ENCODE measurements at places on chromosomes 1 and 21.

- no peak for DNase-seq
Measured at GRCh38 chr1:167016100-167016750, 27.1 kb downstream of the MAEL start.

DNA sequence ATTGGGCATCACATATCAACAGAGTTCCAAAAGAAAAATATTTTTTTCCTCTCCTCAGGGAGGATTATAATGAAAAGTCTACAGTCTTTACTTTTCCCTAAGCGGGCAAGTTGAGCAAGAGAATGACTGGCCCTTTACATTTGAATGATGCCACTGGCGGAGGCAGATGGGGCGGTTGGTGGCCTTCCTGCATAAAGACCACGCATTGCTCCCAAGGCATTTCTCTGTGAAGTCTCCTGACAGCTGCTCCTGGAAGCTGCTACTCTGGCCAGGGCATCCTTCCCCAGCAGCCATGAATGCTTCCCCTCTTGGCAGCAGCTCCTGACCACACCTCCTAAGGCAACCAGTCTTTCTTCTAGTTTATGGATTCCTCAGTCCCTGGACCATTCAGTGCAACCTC lies 161.1 kb upstream of the RRP15 start:
- DNase-seq, result no peak

DNA sequence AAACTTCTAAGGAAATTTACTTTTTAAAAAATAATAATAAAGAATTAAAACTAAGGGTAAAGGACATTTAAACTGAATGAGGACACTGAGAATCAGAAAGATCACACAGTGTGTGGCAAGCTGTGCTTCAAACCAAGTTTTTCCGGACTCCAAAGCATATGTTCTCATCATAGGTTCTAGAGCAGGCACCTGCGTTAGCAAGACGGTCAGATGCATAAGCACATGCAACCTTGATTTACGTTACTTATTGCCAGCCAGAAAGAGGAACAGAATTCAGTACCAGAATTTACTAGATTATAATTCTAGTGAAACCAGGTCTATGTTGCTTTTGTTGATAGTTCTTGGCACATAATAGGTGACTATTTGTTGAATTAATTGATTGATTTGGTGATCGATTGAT lies 6.2 kb upstream of the LBR start:
- DNase-seq, result no peak

- no peak for DNase-seq
Measured at GRCh38 chr1:109658533-109659042, 2.7 kb downstream of the GSTM4 start.

DNA sequence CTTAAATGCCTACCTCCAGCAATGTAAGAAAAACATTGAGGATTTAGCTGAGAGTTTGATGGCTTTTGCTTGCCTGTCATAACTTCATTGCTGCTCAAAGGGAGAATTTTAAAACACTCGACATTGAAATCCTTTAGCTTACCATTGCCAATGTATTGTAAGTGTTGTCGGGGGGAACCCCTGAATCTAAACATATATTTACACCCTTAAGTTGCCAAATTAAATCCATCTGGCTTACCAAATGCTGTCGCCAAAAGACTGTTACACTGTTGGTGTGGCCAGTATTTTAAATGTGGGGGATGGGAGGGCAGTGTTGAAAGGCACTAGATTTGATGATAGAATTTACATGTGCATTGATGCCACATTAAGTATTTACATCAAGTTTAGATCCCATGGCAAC lies 24.9 kb upstream of the C1orf105 start:
- DNase-seq, result no peak

GRCh38 chr1:16119504-16119903 lies 36.4 kb downstream of the EPHA2 start:
- DNase-seq, result no peak

DNA sequence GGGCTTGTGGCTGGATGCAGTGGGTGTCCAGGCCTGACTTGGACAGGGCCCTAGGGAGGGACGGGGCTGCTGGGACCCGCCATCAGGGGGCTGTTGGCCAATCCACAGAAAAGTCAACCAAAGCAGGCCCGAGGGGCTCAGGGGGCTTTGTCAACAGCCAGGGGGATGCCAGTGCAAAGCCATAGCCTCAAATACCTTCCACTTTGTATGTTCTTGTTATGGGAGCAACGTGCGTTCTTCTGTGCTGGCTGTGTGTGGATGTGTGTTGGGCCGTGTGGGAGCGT lies 35.4 kb upstream of the ARF1 start:
- DNase-seq, result no peak

GRCh38 chr1:31509124-31510072 lies 66.9 kb upstream of the TINAGL1 start:
- DNase-seq, result no peak

DNA sequence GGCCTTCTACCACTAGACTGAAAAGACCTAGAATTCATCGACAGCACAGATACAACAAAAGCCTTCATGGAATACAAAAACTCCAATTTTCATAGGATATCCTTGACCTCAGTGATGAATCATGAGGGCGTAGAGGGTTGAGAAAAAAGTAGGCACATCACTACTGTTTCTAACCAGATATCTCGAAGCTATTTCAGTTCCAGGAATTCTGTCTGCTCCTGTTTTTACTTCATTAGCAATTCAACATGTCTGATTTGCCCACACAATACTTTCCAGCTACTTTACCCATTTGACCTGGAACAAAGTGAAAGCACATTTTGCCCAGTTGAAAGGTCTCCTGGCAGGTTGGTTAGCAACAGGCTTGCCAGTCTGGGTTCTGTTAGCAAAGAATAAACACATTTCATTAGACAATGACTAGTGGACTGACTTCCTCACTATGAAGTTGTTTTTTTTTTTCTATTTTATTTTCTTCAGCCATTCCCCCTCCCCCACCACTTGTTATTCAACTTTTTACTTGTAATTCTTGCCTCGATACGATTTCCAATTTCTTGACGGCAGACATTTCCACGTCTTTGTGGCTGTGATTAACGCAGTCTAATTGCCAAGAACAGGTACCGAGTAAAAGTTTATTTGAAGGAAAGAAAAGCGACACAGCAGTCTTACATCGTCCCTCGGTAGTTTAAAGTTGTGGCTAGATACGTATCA lies 4.0 kb upstream of the ZBTB18 start:
- DNase-seq, result no peak

DNA sequence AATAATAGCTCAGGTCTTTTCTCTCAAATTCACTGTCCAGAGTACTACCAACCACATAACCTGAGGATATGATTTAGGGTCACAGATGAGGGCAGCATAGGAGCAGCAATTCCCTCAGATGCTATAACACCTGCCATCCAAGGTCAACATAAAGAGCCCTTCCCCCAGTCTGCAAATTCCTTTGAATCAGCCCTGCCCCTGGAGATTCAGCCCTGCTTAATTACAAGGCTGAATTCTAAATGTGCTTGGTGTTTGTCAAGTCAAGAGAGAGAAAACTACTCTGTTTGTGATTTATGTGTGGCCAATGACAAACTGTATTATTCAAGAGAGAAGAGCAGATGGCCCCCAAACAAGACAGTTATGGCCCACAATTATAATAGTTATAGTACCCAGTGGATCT lies 195.7 kb upstream of the ADGRL2 start:
- DNase-seq, result no peak

DNA sequence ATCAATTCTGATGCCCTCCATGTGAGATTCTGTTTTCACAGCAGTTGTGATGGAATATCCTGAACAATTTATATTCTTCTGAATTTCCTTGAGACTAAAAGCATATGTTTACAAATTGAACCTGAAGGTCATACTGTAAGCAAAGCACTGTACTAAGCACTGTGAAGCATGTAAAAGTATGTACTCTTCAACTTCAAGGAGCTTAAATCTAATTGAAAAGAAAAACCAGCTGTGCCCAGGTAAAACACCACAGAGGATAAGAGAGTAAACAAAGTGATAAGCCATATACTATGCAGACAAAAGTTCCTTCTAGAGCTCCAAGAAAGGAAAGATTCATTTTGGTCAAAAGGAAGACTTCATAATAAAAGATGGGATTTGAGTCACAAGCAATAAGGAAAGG lies 71.9 kb downstream of the TTLL7 start:
- DNase-seq, result no peak

GRCh38 chr1:86546787-86547221 lies at the start of gene CLCA4:
TSS of gene CLCA4 (plus strand) at chr1:86547078. CDS start at chr1:86547120, 42 bp downstream.
- no peak for DNase-seq

DNA sequence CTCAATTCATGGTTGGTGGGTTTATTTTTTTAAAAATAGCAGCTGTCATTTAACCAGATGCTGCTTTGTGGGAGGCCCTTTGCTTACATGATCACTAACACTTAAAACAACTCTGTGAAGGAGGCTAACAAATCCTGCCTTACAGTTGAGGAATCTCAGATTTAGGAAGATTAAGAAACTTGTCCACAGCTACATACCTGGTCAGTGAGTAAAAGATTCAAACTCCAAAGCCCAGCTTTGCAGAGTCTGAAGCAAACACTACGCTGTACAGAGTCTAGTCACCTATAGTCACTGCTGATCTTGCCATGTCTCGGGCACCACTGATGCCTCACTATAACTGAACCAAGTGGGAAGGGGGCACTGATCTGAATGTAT lies 535.4 kb downstream of the SMYD3 start:
- DNase-seq, result no peak

DNA sequence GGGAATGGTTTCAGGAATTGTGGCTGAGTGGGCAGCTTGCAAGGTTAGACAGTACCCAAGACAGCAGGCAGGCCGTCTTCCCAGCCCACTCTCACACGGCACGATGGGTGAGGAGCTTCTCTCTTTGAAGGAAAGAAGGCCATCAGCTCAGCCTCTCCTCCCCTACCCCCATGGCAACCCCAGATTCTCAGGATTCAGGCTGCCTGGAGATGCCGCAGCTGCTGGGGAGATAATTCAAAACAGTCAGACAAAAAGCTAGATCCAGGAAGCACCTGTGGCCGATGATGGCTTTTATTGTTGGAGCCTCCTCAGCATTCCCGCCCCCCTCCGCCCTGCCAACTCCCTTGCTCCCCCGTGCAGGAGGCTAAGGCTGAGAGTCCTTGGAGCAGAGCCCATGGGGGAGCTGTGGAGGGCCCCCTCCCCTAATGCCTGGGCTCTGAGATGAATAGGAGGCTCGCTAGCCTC lies 220.5 kb downstream of the TRABD2B start:
- DNase-seq, result no peak

- DNase-seq, result no peak
Measured at GRCh38 chr1:94106716-94107115, 14.2 kb downstream of the ABCA4 start.

GRCh38 chr1:8481650-8482380 lies 163.9 kb downstream of the SLC45A1 start:
- no peak for DNase-seq

DNA sequence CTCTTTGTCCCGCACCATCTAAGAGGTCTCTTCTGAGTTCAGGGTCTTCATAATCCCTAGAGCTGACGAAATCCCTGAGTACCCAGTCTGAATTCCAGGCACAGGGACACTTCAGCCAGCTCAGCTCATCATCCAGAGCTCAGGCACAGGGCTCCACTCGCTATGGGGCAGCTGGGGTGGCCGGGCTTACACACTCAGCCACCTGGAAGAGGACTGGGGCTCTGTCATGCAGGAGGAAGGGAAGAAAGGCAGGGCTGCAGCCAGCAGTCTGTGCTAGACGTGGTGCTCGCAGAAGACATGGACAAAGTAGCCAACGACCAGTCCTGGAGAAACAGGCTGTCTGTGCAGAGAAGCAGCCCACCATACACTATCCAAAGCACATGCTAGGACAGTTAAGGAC lies 88.5 kb downstream of the POFUT2 start:
- DNase-seq, result no peak

GRCh38 chr21:26591543-26591942 lies 18.5 kb upstream of the CYYR1 start:
- DNase-seq, result no peak

- DNase-seq, result no peak
Measured at GRCh38 chr1:19622204-19622603, 21.9 kb upstream of the NBL1 start.

DNA sequence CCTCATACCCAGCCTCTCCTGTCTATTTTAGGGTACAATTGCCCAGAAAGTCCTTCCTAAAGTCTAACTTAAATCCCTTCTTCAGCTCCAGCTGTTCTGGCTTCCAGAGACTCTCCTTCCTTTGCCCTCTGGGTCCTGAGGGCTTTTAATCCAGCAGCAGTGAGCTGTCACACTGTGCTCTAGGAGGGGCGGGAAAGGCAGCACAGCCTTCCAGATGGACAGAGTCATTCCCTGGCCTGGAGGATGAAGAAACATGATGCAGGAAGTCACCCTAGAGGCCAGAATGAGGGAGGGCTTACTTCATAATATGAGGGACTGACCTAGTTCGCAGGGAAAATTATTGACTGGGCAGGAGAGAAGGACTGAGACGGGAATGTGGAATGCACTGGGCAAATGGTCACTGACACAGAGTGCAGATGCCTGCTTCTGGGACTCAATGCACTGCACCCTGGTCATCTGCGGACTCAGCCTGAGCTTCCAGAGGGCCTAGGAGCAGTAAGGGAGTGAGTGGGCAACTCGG lies 1.3 kb downstream of the SH2D2A start:
- DNase-seq, result peak; percentile 85

- DNase-seq, result no peak
Measured at GRCh38 chr1:228343191-228343661, 63.4 kb downstream of the TRIM11 start.

GRCh38 chr1:156627313-156627880 lies 8.2 kb downstream of the HAPLN2 start:
- DNase-seq, result no peak

GRCh38 chr1:185104083-185104482 lies 52.7 kb downstream of the TRMT1L start:
- no peak for DNase-seq

- DNase-seq, result peak; percentile 82
Measured at GRCh38 chr1:226603022-226603857, 54.7 kb downstream of the STUM start.

- DNase-seq, result no peak
Measured at GRCh38 chr1:76949503-76949902, 82.2 kb downstream of the ST6GALNAC5 start.

GRCh38 chr1:26922431-26922729 lies 837 bp downstream of the NUDC start:
- DNase-seq, result no peak

- peak; percentile 94 for DNase-seq
Measured at GRCh38 chr21:46065215-46065913, 32.5 kb upstream of the COL6A2 start.

DNA sequence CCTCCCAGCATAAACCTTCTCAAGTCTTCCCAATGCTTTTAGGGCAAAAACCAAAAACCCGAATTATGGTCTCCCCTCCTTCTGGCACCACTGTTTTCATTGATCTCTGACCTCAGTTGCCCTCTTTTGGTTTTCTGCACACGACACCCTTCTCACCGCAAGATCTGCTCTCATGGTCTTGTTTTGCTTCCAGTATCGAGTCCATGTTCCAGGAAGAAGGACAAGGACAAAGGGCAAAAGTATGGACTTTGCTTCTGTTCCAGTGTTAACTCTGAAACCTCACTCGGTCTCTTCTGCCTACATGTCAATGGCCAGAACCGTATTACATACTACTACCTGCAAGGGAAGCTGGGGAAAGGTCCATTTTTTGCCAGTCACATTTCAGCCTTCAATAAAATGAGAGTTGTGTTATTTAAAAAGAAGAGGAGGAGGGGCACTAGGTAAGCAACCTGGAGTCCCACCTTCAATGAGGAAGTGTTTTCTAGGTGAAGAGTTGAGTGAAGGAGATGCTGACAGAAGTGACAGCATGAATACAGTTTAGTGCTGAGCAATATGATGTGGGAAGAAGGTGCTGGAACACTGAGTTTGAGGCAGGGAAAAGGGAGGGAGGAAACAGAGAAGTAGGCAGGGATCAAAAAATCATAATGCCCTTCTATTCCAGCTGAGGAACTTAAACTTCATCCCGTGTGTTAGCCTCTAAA lies 183.4 kb downstream of the FGGY start:
- no peak for DNase-seq
